ENCODE measurements at places on chromosomes 5 and 9.

GRCh38 chr5:178203670-178204181 lies 607 bp upstream of the HNRNPAB start:
- DNase-seq: no peak

- DNase-seq: no peak
Measured at GRCh38 chr5:32297181-32298058, 15.3 kb downstream of the MTMR12 start.

DNA sequence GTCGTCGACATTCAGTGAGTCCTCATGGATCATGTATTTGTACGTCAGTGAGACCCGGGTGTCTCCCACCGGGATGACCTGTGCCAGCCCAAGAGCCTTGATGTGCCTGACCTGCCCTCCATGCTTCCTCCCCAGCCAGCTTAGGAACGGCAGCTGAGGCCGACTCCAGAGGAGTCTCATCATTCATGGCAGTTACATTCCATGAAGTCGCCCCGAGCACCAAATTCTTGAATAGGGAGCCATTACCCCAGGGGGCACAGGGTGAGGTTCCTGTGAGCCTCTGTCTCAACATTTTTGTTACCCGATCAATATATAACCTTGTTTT lies 67.8 kb downstream of the ZNF354C start:
- DNase-seq: no peak

DNA sequence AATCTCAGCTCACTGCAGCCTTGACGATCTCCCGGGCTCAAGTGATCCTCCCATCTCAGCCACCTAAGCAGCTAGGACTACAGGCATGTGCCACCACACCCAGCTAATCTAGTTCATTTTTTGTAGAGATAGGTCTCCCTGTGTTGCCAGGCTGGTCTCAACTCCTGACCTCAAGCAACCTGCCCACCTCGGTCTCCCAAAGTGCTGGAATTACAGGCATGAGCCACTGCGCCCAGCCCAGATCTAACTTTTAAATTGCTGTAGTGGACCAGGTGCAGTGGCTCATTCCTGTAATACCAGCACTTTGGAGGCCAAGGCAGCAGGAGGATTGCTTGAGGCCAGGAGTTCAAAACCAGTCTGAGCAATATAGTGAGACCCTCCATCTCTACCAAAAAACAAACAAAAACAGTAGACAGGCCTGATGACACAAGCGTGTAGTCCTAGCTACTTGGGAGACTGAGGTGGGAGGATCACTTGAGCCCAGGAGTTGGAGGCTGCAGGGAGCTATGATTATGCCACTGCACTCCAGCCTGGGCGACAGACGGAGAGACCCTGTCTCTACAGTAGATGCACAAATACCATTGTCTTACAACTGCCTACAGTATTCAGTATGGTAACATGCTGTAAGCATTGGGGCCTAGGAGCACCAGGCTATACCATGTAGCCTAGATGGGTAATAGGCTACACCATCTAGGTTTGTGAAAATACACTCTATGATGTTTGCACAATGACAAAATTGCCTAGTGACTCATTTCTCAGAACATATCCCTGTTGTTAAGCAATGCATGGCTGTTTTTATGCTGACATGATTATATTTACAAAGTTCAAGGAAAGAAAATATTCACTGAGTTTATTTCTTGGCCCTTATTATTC lies 1.5 kb upstream of the SIT1 start:
- DNase-seq: no peak

- DNase-seq: no peak
Measured at GRCh38 chr9:70065572-70065971, 21.9 kb downstream of the MAMDC2 start.

- no peak for DNase-seq
Measured at GRCh38 chr9:97793067-97793466, 60.0 kb upstream of the FOXE1 start.

DNA sequence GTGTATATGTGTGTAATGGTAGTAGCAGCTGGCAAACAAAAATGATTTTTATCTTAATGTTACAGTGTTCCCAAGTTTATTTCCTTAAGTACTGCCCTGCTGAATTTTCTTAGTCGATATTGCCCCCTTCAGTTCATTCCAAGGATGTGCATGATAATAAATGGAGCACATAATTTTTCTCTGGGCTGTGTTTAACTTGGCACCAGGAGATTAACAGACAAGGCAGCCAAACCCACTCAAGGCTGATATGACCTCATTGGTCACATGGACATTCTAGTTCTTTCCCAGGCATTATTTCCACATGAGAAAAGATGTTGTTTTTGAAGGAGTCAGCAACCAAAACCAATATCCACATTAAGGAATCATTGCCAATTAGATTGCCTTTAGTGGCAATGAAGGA lies 61.8 kb downstream of the COX7C start:
- no peak for DNase-seq

GRCh38 chr5:127959152-127959764 lies 124.3 kb upstream of the SLC12A2 start:
- no peak for DNase-seq

DNA sequence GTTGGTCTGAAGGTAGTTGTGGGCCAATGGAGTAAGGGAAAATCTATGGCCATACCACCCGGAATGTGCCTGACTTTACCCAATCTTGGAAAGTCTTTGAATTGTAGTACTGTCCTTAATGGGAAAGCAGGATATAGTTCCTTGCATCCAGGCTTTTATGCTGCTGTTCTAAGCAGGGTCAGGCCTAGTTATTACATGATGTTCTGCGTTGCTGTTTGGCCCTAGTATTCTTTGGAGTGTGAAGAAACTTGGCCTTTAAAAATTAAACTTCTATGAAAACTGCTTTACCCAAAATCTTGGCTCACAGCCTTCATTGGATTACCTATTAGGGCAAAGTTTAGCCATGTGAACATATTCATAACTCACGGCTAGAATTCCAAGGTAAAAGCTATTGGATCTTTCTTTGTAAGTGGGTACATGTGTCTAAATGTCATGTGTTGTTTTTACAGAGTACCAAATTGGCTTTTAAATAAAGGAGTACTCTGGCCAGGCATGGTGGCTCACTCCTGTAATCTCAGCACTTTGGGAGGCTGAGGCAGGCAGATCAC lies 211.1 kb downstream of the DTWD2 start:
- DNase-seq: no peak

- no peak for DNase-seq
Measured at GRCh38 chr5:93874491-93874890, 133.1 kb upstream of the POU5F2 start.

GRCh38 chr5:139889410-139889809 lies 93.8 kb downstream of the PSD2 start:
- no peak for DNase-seq

DNA sequence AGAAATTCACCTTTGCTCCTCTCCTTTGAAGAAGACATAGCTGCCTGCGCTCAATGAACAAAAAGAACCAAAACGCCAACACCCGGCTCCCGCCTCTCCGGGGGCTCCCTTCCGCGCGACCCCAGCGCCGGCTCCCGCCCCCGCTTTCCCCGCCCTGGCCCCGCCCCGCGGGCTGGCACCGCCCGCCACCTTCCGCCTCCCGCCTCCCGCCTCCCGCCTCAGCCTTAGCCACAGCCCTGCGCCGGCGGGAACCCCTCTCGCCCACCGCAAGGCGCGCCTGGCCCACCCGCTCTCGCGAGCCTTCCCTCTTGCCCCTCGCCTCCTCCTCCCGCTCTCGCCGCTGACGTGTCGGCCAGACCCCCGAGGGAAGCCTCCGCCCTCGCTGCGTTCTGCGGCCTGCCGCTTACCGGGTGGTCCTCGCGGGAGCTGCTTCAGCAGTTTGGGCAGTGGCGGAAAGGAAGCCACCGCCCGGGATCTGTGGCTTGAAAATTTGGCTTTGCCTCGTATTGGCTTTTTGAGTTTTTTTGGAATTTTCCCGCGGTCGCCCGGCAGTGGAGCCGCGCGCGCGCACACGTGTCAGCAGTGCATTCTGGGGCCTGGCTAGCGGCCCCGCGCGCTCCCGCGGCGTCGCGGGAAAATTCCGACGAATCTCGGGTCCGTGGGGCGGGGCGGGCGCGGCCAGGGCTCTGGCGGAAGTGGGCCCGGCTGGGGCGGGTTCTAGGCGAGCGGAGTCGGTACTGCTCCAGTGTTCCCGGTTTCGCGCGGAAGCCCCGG lies at the start of gene FANCC:
Gene FANCC (minus strand): TSS at position 591 of the 774 bp plus-strand sequence. CDS start 68,418 bp downstream, outside the sequence.
- peak; percentile 79 for DNase-seq

- DNase-seq: no peak
Measured at GRCh38 chr9:109274884-109275730, 45.8 kb downstream of the EPB41L4B start.

- no peak for DNase-seq
Measured at GRCh38 chr5:160466889-160467554, 45.4 kb downstream of the PTTG1 start.

DNA sequence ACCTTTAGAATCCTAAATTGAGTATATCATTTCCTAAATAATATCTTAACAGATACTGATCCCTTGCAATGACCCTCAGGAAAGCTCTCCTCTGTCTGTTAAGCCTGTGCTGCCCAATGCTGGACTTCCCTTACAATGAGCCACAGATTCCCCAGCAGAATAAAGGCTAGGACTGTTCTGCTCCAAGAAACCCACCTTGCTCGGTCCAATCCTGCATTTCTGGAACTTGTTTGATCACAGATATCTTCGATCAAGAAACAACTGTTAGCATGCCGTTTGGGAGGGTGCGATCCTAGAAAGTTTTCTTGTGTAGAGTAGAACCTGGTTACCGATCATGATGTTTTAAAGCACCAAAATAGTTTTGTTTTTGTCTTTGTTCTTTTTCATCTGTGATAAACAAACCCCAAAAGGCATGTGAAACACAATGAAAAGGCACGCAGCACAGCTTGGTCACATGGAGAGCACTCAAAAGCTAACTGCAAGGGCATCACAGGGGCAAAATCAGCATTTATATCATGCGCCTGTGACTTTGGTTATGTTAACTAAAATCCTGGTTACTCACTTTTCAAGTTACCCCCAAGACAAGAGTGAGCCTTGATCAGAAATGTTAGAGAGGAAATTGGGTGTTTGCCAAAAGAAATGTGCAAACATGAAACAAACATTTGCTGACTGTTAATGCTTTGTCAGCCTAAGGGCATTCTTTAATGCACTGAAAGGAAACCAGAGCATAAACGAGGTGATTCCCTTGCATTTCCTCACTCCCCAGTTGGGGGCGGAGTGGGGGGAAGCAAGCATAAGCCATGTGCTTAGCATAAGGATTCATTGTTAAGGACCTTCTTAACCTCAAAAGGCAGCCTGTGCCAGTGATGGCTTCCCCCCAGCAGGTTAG lies 61.9 kb upstream of the ADAMTS16 start:
- no peak for DNase-seq

GRCh38 chr5:144352330-144352729 lies 181.7 kb downstream of the KCTD16 start:
- no peak for DNase-seq

DNA sequence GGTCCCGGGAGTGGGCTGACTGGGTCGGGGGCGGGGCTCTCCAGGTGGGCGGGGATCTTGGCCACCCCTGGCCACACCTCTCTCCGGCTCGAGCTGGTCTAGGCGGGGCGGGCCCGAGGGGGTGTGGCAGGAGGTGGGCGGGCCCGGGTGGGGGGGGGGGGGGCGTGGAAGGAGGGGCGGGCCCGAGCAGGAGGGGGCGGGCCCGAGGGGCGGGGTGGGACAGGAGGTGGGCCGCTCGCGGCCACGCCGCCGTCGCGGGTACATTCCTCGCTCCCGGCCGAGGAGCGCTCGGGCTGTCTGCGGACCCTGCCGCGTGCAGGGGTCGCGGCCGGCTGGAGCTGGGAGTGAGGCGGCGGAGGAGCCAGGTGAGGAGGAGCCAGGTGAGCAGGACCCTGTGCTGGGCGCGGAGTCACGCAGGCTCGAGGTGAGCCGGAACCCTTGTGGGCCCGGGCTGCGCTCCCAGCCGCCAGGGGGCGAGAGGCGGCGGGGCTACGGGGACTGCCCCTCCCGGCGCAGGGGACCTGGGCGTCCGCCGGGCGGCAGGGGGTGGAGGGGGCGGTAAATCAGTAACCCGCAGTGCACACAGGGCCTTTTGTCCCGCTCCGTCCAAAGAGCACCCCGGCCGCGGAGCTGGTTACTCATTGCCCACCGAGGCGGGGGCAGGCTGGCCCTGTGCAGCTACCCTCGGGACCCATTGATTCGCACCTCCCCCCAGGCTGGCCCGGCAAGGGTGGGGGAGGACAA lies at the start of gene FGFR4:
Gene FGFR4 (plus strand): TSS at position 262 of the 744 bp plus-strand sequence. CDS start 2,688 bp downstream, outside the sequence.
- peak; percentile 34 for DNase-seq

DNA sequence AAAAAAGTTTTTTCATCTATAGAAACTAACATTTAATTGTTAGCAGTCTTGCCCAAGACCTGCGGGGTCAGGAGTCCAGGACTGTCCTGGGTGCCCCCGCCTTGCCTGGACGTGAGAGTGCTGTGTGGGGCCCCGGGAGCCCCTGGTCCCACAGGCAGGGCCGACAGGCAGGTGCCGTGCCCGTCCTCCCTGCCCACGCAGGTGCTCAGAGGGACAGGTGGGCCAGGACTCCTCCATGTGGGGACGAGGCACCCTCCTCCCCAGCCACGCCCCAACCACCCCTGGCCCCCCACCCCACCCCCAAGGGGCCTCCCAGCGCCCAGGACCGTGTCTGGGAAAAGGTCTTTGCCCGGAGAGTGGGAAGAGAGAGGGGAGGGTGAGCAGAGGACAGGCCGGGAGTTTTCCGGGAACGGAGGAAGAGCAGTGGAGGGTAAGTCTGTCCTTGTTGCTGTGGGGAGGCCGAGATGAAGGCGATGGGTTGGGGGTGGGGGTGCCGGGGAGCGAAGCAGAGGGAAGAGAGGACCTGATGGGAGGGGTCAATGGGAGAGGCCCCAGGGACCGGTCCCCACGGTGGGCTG lies 2.7 kb upstream of the LCN12 start:
- no peak for DNase-seq

GRCh38 chr5:74013222-74013621 lies 387.2 kb downstream of the ARHGEF28 start:
- no peak for DNase-seq

- no peak for DNase-seq
Measured at GRCh38 chr5:54993318-54993717, 7.9 kb upstream of the ESM1 start.

DNA sequence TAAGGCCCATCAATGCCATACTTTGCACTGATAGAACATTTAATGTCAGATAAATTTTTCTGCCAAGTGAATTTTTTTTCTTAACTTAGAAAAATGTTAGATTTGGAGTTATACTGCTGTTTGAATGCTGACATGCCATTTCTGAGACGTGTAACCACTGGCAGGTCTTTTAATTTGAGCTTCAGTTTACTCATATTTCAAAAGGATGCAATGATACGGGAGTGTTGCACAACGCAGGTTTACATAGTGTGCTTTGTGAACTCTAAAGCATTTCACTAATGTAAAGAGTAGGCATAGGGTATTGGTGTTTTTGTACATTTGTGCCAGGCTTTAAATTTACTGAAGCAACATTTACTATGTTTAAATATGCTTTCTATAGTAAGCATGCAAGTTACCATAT lies 4.2 kb downstream of the ZBTB43 start:
- no peak for DNase-seq

DNA sequence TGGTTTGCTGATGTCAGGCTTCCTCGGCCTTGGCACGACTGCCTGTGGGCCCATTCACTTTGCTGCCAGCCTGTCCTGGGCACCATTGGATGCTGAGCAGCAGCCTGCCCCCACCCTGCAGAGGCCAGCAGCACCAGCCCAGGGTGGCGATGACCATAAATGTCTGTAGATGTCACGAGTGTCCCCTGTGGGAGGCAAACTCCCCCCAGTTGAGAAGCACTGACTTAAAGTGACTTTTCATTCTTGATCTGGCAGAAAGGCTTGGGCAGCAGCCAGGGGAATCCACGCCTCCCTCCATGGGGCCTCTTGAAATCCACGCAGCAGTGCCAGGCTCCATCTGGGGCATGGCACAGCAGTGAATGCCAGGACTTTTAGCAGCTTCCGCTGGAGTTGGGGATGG lies 21.8 kb downstream of the IRX4 start:
- no peak for DNase-seq
